ENCODE measurements at places on chromosomes 5 and 9.

DNA sequence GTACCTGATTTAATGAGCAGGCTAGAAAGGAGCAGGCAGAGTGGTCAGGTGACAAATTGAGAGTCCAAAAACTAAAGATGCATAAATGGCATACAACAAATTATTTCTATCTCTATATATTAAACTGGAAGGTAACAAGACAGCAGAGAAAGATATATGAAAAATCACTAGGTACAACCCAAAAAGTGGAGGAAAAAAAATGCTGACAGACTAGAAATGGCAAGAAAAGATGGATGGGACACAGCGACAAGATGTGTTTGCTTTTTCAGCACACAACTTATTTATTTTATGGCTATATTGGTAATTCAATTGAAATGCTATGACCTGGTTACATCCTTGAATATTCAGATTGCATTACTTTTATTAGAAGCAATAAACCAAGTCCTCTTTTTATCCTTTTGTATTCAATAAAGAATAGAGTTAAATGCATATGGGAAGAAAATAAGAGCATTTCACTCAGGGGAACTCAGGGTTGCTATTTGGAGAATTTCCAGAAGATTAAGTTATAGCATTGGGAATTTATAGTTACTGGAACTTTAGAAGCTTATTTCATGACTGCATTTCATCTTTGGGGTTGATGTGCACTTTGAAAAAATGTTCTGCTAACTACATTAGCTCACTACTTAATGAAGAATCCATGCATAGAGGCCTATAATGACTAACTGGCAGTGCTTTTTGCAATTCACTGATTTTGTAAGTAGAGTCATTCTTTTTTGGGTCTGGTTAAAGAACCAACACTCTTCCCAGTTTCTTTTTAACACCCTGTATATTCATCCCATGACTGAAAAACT, 566.6 kb upstream of the TUSC1 start:
- DNase-seq: no peak

DNA sequence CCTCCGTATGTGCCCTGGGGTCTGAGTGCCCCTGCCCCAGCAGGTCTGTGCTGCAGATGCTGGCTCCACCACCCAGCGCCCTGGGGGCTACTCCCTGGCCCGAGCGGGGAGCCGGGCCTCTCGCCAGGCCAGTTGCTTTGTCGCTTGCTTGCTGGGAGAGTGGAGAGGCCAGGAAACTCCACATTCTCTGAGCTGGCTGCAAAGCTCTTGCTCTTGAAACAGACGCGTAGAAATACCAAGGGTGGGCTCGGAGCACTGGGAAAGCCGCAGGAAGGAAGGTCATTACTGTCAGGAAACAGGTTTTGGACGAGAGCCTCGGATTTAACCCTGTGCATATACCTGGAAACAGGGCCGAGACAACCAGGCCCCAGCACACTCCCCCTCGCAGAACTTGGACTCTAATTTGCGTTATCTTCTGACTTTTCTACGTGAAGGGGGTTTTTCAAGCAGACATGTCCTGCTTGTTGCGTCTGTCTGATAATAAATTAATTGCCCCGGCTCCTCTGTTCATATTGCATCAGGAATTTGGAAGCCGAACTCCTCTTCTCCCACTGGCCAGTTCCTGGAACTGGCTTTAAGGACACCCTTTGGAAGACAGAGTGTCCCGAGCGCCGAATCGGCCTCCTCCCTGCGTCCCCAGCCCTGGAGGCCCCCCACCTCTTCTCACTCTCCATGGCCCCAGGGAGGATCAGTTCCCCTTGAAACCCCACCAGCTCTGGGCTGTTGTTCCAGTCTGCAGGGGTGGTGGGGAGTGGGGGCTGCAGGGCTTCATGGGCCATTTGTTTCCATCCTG, 11.2 kb downstream of the ADAMTSL2 start:
- no peak for DNase-seq

DNA sequence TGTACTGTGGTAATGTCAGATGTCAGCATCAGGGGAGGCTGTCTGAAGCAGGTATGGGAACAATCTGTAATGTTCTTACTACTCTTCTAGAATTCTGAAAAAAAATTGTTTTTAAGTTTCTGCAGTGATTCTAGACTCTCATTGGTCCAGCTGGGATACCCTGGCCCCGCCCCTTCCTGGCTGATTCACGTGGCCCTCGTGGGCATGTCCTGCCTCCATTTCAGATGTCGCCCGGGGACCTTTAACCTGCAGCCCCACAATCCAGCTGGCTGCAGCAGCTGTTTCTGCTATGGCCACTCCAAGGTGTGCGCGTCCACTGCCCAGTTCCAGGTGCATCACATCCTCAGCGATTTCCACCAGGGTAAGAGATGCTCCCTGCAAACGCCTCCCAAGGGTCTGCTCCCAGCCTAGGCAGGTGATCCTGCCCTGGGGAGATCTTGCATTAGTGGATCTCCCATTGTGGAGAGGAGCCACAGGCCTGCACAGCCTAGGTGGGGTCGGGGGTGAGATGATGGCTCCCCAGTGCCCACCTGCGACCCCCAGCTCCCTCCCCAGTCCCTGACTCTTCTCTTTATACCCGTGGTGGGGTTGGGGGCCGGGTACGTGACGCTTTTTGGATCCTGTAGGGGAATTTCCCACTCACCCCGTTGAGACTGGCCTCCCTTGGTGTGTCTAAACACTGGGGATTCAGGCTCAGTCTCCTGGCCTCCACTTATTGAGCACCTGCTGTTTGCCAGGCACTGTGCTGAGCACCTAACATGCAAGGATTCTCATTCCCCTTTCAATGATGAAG, 36.5 kb downstream of the LAMC3 start:
- no peak for DNase-seq

DNA sequence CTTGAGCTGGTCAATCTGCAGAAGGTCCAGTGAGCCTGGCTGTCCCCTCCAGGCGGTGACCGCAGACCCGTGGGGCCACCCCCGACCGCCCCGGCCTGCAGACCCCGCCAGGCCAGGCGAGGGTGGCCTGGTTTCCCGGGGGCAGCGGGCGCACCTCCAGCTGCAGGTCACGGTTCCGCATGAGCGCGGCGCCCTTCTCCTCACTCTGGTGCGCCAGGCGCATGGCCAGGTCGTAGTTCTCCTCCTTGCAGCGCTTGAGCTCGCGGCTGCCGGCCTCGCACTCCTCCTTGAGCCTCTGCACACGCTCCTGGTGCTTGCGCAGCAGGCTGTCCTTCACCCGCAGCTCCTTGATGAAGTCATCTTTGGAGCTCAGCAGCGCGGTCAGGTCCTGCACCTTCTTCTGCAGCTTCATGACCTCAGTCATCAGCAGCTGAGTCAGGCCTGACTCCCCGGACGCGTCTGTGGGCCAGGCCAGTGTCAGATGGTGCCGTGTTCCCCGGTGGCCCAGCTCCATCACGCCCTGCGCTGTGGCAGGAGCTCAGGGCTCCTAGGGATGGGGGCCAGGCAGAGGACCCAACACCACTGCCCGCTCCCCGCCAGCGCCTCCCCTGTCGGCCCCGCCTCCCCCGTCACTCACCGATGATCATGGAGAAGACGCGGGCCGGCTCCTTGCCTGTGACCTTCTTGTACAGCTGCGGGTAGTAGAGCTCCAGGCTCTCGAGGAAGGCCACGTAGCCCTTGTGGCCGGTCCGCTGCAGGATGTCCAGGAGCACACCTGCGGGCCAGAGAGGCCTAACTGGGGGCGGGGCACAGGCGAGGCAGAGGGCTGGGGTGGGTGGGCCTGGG, 2.6 kb downstream of the CARD9 start:
- DNase-seq: no peak

DNA sequence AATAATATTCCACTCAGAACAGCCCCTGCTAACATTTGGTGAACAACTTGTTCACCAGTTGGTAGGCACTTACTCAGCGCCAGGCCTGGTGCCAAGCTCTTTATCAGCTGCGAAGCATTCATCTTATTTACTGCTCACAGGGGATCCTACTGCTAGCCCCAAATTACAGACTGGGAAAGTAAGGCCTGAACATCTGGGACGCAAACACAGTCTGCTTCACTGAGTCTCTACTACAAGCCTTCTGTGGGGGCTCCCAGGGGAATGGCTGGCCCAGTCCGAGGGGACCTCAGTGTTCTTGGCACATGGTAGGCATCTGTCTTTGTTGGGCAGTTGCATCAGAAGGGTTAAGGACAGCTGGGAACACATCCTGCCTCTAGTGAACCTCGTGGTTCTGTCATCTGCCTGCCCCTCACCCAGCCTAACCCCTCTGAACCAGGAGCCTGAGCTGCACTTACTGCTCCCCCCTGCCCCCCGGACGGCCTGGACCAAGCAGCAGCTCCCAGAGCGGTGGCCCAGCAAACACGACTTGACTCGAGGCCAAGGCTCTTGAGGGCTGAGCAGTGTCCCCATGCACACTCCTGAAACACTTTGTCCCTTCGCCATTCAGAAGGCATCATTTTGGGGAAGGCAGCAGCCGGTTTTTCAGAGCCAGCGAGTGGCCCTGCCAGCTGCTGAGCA, at the start of gene PHYHD1:
Gene PHYHD1 (plus strand): TSS at position 602 of the 678 bp plus-strand sequence. CDS start 1,342 bp downstream, outside the sequence.
- DNase-seq: no peak

GRCh38 chr9:108153416-108153815, 663.8 kb upstream of the KLF4 start:
- DNase-seq: no peak

GRCh38 chr9:91945277-91946085, 4.5 kb downstream of the ROR2 start:
- DNase-seq: peak; percentile 47

DNA sequence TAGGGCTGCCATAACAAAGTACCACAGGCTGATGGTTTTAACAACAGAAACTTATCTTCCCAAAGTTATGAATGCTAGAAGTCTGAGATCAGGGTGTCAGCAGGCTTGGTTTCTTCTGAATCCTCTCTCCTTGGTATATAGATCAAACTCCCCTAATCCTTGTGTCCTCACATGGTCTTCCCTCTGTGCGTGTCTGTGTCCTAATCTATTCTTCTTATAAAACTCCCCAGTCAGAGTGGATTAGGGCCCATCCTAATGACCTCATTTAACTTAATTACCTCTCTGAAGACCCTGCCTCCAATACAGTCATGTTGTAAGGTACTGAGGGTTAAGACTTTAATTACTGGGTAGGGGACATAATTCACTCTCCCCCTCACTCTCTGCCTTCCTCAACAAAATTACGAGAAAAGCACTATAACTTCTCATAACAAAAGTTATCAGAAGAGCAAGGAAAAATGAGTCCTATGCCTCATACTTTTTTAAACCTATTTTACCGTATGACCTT, 68.6 kb downstream of the DPYSL3 start:
- no peak for DNase-seq

DNA sequence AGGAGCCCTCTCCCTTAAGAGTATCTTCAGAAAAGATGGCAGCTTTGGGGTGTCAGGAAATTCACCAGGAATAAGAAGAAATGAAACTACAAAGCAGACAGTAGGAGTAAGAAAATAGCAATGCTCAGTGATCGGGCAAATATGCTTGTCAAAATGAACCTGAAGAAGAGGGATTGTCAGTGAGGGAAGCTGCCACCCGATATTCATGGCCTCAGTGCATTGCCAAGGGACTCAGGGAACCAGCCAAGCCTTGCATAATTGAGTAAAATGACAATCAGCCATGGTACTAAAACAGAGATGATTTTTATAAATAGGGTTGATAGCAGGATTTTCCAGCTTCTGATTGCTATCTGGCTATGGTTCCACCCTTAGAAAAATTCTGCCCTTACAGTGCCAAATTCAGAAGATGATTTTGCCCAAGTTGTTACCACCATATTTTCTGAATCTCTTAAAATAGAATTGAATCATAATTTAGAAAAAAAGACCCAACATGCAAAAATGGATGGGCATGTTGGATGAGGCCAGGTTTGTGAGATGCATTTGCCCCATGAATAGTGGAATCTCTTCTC, 274.0 kb downstream of the NTRK2 start:
- DNase-seq: no peak

- DNase-seq: no peak
Observed at GRCh38 chr9:81974764-81975163, 13.8 kb upstream of the SPATA31D1 start.

DNA sequence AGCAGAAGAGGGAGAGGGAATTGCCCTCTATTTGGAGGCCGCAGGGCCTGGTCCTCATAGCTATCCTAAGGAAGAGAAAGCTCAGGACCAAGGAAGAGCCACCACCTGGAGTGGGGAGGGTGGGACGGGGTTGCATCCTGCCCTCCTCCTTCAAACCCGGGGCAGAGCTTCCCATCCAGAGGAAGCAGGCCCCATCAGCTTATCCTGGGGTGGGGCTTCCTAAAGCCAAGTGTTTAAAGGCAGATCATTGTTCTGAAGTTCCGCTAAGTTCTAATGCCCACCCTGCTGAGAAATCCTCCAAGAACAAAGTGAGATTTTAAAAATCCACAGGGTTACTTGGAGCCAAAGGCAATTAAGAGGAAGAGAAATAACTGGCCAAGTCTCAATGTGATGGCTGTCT, 210.3 kb downstream of the C9orf152 start:
- no peak for DNase-seq
